ENCODE measurements at places on chromosomes 2 and 18.

GRCh38 chr2:238256594-238257104, 16.8 kb upstream of the HES6 start:
- no peak for DNase-seq

DNA sequence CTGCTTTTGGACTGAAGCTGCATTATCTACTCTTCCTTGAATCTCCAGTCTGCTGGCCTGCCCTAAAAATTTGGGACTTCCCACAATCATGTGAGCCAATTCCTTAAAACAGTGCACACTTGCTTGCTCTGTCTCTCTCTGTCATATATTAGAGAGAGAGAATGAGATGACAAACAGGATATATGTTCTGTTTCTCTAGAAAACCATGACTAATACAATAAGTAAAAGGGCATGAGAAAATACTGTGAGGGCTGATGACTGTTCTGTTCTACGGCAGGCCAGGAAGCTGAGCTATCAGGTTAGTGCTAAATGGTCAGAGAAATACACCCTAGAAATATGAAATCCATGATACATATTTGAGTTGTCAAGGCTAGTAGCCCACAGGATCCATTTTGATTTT, 1896.8 kb upstream of the CELF4 start:
- DNase-seq, result no peak

DNA sequence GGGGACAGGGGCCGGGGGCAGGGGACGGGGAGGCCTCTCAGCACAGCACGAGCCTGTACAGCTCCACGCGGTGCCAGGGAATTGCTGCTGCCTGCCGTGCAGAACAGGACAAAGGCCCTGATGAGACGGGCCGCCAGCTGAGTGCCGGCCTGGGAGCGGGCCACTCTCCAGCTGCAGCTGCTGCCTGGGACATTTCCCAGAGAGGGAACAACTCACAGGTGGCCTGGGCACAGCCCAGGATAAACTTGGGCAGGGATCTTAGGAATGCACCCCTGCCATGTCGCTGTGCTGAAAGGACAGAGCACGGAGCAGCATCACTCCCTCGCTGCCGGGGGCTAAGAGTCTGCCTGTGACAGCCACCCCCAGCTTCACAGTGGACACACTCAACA, 38.8 kb downstream of the CENPO start:
- no peak for DNase-seq

- DNase-seq, result no peak
Measured at GRCh38 chr18:42028247-42028832, 73.3 kb downstream of the PIK3C3 start.

DNA sequence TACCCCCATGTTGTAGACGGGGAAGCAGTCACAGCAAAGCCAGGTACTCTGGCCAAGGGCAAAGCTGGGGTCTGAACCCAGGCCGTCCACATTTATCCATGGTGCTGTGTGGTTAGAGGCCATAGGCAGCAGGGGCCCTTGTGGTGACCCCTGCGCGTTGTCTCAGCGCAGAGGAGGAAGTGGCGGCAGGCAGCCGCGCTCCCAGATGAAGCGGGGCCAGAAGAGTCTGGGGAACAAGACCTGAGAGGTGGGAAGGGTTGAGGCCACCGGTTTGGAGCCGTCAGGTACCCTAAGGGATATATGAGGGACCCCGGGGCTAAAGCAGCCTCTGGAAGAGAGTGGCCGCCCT, 770 bp downstream of the ZNF396 start:
- no peak for DNase-seq

- DNase-seq, result no peak
Measured at GRCh38 chr2:120602251-120602650, 133.4 kb upstream of the GLI2 start.

- DNase-seq, result no peak
Measured at GRCh38 chr2:69437751-69438154, 518 bp upstream of the NFU1 start.

Data from NCI-H1417 treated with DMSO at 0.1 percent for 48 hours (cell line).